ENCODE measurements at places on chromosomes 13 and 19.

GRCh38 chr19:58474997-58475713 lies 997 bp upstream of the ZNF446 start:
- DNase-seq, result no peak

- DNase-seq, result no peak
Observed at GRCh38 chr19:16457195-16457953, 14.4 kb downstream of the EPS15L1 start.

GRCh38 chr13:49610176-49610575 lies 18.1 kb upstream of the ARL11 start:
- DNase-seq, result no peak

- DNase-seq, result no peak
Observed at GRCh38 chr13:110042253-110042950, 256.0 kb upstream of the IRS2 start.

- no peak for DNase-seq
Observed at GRCh38 chr19:38975214-38975860, at the start of gene FBXO17. Gene FBXO17, minus strand, starts transcription at chr19:38975742. Its CDS starts 25,423 bp downstream, at chr19:38950319.

DNA sequence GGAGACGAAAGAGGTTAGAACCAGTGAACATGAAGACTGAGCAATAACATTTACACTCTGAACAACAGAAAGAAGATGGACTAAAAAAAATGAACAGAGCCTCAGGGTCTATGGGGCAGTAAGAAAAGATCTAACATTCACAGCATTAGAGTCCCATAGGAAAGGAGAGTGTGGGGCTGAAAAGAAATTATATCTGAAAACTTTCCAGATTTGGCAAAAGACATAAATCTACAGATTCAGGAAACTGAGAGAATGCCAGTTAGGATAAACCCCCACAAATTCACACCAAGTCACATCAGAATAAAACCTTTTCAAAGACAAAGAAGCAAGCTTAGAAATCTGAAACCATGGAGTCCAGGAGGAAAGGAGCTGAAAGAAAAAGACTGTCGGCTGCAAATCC lies 20.3 kb upstream of the TUBGCP3 start:
- DNase-seq, result no peak

DNA sequence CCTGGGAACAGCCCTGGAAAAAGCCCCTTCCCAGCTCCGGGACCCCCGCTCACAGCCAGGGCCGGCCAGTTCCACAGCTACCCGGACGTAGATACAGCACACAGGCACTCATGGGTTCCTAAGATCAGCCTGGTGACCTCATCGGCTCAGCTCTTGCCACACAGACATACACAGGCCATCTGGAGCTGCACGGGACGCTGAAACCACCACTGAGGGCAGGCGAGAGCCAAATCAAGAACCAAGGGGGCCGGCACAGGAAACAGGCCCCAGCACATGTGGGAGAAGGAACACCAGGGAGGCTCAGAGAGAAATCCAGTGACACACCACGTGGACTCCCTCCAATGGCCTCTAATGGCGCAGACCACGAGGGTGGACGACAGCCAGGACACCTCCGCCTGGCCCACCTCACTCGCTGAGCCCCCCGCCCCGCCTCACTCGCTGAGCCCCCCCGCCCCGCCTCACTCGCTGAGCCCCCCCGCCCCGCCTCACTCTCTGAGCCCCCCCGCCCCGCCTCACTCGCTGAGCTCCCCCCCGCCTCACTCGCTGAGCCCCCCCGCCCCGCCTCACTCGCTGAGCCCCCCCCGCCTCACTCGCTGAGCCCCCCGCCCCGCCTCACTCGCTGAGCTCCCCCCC lies 69.7 kb upstream of the C13orf46 start:
- DNase-seq, result peak; percentile 81

DNA sequence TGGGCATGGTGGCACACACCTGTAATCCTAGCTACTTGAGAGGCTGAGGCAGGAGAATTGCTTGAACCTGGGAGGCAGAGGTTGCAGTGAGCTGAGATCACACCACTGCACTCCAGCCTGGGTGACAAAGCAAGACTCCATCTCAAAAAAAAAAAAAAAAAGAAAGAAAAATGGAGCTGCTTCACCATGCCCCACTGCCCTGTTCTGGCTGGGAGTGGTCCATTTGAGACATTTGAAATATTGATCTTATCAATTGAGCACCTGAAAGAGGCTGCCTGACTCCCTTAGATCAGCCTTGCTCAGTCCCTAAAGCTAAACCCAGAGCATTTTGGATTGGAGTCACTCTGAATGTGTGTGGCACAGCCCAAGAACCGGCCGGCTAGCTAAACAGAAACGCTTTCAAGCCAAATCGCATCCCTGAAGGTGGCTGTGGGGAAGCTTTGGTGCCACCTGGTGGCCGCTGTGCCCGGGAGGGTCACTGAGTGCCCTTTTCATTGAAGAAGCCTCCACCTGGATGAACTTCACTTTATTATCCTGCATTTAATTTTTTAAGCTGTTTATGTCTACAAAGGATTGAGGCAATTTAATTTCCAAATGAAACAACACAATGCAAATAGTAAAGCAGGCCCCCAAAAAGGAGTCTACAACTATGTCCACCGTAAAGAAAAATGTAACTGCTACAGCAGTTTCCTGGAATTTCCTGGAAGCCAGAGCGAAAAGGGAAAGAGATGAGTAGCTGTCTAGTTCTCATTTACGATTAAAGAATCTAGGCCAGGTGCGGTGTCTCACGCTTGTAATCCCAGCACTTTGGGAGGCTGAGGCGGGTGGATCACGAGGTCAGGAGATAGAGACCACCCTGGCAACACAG lies 53.1 kb upstream of the SERPINE3 start:
- DNase-seq, result peak; percentile 80

- DNase-seq, result no peak
Observed at GRCh38 chr13:97191142-97191541, 31.0 kb upstream of the MBNL2 start.

DNA sequence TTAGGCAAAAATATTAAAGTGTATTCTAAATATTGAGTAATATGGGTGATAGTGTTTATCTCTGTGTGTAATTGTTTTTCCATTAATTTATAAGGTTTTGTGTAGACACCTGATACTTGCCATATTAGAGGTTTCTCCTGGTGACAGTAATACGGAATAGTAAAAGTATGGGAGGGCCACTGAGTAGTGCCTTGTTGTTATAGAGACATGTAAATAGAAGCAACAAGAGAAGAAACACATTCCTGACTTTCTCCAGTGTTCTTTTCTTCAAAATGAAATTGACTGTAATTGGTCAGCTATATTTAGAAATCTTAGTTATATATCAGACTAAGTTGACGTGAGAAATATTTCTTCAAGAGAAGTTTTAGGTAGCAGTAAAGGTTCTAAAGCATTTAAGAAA lies 18.5 kb downstream of the RNASEH2B start:
- DNase-seq, result no peak

DNA sequence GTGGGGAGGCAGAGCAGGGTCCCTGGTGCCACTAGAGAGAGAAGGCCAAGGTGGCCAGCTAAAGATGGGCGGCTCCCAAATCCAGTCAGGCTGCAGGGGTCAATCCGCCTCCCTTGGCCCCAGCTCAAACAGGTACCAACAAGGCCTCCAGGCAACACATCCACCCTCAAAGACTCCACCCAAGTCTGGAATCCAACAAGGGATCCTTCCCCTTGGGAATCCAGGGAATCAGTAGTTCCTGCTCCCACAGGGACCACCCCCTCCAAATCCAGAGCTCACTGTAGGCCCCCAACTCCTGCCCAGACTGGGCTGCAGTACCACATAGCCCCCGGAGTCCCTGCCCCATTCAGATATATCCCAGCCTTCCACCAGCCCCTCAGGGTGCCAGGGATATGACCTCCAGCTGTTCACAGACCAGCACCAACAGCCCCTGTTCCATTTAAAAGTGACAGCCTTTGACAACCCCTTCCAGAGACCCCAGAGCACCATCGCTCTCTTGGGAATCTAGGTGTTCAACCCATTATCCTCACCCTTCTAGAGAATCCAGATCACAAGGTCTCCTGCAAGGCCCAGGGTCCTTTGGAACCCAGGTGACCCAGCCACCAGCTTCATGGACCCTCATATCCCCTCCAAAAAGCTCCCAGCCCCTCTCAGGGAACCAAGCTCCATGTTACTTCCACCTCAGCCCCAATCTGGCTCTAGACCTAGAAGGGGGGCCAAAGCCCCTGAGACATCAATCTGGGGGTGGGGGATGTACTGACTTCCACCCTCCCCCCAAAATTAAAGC lies 3.2 kb downstream of the ERF start:
- no peak for DNase-seq

- DNase-seq, result no peak
Observed at GRCh38 chr19:38921420-38922274, 8.9 kb downstream of the SARS2 start.

Data from suppressor macrophage (primary cell).